ENCODE measurements at places on chromosomes 16 and 17.

DNA sequence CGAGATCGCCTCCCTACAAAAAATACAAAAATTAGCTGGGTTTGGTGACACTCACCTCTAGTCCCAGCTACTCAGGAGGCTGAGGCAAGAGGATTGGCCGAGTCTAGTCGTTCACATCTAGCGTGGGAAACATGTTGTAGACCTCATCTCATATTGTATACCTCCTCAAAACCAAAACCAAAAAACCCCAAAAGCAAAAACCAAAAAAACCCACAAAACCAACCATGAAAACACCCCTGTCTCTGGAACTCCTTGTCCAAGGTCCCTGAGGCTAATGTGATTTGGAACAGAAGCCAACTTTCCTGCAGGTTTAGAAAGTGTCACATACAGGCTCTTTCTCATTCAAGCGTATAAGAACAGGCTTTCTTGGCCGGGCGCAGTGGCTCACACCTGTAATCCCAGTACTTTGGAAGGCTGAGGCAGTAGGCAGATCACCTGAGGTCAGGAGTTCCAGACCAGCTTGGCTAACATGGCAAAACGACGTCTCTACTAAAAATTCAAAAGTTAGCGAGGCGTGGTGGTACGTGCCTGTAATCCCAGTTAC lies 29.0 kb downstream of the RAB11FIP3 start:
- H3K36me3 ChIP-seq = no peaks in the 10 kb centered on the region
- H3K27me3 ChIP-seq = no peaks in the 10 kb centered on the region
- no peaks in the 10 kb centered on the region for H3K4me1 ChIP-seq

- no peak overlapping the region for H3K27ac ChIP-seq
- H3K27me3 ChIP-seq = no peaks in the 10 kb centered on the region
- H3K36me3 ChIP-seq = peaks cover 3% of the 10 kb centered on the region
- H3K4me3 ChIP-seq = no peak overlapping the region
- H3K4me1 ChIP-seq = no peaks in the 10 kb centered on the region
Measured at GRCh38 chr16:870856-871561, 70.5 kb upstream of the GNG13 start.

- no peak for DNase-seq
- no peaks in the 10 kb centered on the region for H3K27me3 ChIP-seq
- no peaks in the 10 kb centered on the region for H3K36me3 ChIP-seq
- H3K27ac ChIP-seq = no peak overlapping the region
Measured at GRCh38 chr17:27771586-27771985, 28.7 kb downstream of the NOS2 start.

GRCh38 chr16:88170528-88170991 lies 212.2 kb upstream of the ZNF469 start:
- no peak for DNase-seq
- H3K4me3 ChIP-seq = no peak overlapping the region
- no peaks in the 10 kb centered on the region for H3K36me3 ChIP-seq
- H3K27me3 ChIP-seq = no peaks in the 10 kb centered on the region
- no peak overlapping the region for H3K27ac ChIP-seq

DNA sequence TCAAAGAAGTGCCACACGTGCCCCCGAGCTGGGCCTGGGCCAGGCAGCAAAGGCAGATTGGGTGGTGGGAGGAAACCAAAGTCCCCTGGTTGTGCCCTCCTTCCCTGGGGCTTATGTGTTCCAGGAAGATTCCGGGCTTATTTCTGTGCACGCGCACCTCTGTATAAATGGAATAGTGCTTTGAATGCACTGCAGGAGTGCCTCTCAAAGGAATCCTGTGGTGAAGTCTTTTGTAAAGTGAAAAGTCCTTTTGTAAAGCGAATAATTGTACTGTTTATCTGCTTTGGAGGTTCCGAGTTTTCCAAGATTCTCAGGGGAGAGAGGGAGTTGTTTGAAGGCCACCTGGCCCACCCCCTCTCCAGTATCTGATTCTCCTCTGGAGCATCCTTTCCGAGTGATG lies 26.8 kb downstream of the C17orf75 start:
- H3K27ac ChIP-seq = no peak overlapping the region
- no peak for DNase-seq
- H3K36me3 ChIP-seq = no peaks in the 10 kb centered on the region
- H3K4me3 ChIP-seq = no peak overlapping the region
- no peaks in the 10 kb centered on the region for H3K4me1 ChIP-seq

GRCh38 chr16:26830428-26831127 lies 236.1 kb upstream of the C16orf82 start:
- no peak overlapping the region for H3K4me3 ChIP-seq
- no peaks in the 10 kb centered on the region for H3K4me1 ChIP-seq
- no peak for DNase-seq
- H3K27me3 ChIP-seq = no peaks in the 10 kb centered on the region

GRCh38 chr16:76278980-76279379 lies 1.8 kb downstream of the CNTNAP4 start:
- H3K36me3 ChIP-seq = no peaks in the 10 kb centered on the region
- H3K4me1 ChIP-seq = no peaks in the 10 kb centered on the region
- H3K27ac ChIP-seq = no peak overlapping the region
- no peak overlapping the region for H3K4me3 ChIP-seq
- no peak for DNase-seq
- no peaks in the 10 kb centered on the region for H3K27me3 ChIP-seq

GRCh38 chr16:84555418-84556196 lies 51.1 kb upstream of the MEAK7 start:
- H3K27me3 ChIP-seq = no peaks in the 10 kb centered on the region
- DNase-seq = no peak
- no peaks in the 10 kb centered on the region for H3K36me3 ChIP-seq
- H3K4me1 ChIP-seq = no peaks in the 10 kb centered on the region

DNA sequence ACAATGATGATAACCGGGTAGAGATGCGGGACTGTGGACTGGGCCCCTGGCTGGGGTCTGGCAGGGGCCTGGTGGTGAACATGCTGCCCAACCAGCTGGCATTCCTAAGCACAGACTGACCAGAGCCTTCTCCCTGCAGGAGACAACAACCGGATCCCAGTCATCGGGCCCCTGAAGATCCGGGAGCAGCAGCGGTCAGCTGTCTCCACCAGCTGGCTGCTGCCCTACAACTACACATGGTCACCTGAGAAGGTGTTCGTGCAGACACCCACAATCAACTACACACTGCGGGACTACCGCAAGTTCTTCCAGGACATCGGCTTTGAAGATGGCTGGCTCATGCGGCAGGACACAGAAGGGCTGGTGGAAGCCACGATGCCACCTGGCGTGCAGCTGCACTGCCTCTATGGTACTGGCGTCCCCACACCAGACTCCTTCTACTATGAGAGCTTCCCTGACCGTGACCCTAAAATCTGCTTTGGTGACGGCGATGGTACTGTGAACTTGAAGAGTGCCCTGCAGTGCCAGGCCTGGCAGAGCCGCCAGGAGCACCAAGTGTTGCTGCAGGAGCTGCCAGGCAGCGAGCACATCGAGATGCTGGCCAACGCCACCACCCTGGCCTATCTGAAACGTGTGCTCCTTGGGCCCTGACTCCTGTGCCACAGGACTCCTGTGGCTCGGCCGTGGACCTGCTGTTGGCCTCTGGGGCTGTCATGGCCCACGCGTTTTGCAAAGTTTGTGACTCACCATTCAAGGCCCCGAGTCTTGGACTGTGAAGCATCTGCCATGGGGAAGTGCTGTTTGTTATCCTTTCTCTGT lies 5.1 kb upstream of the SLC7A6 start:
- DNase-seq = no peak
- no peaks in the 10 kb centered on the region for H3K4me1 ChIP-seq
- peak overlapping the region; percentile 3 for H3K27ac ChIP-seq

DNA sequence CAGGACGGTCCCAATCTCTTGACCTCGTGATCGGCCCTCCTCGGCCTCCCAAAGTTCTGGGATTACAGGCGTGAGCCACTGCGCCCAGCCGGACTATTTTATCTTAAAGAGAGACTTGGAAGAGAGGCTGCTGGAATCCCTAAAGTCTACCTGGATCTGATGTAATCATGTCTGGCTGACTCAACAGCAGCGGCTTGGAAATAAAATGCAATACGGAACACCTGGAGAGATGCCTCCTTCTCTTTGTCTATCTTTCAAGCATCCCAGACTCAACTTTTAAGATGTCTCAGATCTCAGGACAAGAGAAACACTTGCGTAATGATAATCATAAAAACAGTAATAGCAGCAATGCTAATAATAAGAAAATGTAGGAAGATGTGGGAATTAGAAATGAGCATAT lies 95.6 kb downstream of the CDH8 start:
- DNase-seq = no peak
- H3K27me3 ChIP-seq = no peaks in the 10 kb centered on the region
- no peaks in the 10 kb centered on the region for H3K36me3 ChIP-seq
- H3K27ac ChIP-seq = no peak overlapping the region
- no peaks in the 10 kb centered on the region for H3K4me1 ChIP-seq

DNA sequence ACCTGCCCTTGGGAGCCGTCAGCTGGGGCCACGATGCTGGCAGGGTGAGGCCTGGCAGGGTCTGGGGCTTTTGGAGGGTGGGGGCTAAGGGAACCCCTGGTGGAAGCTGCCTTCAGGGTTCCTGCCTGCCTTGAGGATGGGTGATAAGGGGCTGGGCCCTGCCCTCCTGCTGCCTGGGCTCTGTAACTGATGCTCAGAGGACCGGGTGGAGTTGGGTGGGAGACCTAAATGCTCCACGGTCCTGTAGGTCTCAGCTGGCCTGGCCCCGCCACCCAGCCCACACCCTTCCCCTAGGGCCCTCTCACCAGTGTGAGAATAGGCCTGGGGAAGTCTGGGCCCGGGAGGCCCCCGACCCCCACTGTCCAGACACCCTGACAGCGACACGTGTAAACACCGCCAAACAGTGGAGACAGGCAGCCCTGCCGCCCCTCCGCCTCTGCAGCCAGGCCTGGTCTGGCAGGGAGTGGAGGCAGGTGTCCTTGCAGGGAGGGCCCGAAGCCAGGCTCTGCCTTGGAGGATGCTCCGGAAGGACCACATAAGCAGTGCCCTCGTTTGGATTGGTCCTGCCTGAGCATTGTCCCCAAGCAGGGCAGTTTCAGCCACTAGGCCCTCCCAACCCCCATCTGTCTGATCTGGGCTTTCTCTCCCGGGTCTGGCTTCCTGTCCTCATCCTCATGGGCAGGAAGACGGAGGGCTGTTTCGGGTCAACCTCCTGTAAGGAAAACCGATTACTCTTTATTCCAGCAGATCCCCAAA lies 6.5 kb upstream of the BAHCC1 start:
- H3K4me1 ChIP-seq = no peaks in the 10 kb centered on the region
- no peaks in the 10 kb centered on the region for H3K36me3 ChIP-seq
- no peak overlapping the region for H3K27ac ChIP-seq
- no peak overlapping the region for H3K4me3 ChIP-seq
- no peaks in the 10 kb centered on the region for H3K27me3 ChIP-seq
- no peak for DNase-seq

- H3K4me1 ChIP-seq = no peaks in the 10 kb centered on the region
- H3K36me3 ChIP-seq = no peaks in the 10 kb centered on the region
- no peaks in the 10 kb centered on the region for H3K27me3 ChIP-seq
- DNase-seq = no peak
- H3K27ac ChIP-seq = no peak overlapping the region
Measured at GRCh38 chr16:2493605-2494004, 18.7 kb downstream of the TBC1D24 start.

- no peaks in the 10 kb centered on the region for H3K36me3 ChIP-seq
- H3K4me3 ChIP-seq = no peak overlapping the region
- H3K27ac ChIP-seq = no peak overlapping the region
- no peak for DNase-seq
Measured at GRCh38 chr17:59550703-59551102, 14.7 kb upstream of the DHX40 start.

DNA sequence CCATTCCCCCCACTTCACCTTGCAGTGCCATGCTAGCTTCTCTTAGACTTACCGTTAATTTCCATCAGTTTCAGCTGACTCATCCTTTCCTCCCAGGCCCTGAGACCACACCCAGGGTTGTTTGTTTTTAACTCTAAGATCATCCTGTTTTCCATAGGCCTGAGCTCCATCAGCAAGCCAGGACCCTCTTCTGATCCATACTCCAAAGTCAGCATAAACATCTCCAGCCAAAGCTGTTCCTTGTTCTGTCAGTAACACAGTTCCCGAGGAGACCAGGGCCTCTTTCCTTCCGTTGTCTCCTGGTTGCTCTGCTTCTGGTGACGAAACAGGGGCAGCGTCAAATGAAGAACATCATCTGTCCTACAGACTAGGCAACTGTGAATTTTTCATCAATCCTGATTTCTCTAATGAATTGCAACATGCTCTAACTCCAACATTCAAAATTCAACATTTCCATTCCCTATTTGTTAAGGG lies 83.8 kb upstream of the HNF1B start:
- no peaks in the 10 kb centered on the region for H3K27me3 ChIP-seq
- H3K4me1 ChIP-seq = no peaks in the 10 kb centered on the region
- no peak overlapping the region for H3K4me3 ChIP-seq

DNA sequence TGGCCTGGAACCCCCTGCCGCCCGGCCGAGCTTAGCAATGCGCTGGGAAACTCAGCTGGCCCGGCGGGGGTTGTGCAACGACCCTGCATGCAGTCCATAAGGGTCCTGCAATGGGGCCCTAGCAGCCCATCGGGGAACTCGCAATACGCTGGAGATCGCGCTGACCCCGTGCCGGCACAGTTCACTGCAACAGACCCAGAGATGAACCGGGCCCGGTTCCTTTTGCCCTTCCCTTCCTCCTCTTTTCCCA lies 375 bp downstream of the SLC25A11 start:
- H3K4me3 ChIP-seq = peak overlapping the region; percentile 86
- H3K36me3 ChIP-seq = no peaks in the 10 kb centered on the region
- no peaks in the 10 kb centered on the region for H3K4me1 ChIP-seq
- H3K27me3 ChIP-seq = no peaks in the 10 kb centered on the region

DNA sequence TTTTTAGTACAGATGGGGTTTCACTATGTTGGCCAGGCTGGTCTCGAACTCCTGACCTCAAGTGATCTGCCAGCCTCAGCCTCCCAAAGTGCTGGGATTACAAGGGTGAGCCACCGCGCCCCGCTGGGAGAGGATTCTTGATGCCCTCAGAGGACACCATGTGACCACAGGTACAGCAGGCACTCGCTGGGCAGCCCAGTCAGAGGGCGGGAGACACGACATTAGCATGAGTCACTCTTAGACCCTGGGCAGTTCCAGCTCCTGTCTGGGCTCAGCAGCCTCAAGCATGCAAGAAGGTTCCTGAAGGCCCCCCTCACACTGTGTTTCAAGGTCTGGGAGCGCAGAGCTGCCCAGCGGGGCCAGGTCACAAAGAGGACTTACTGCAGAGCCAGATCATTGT lies 11.9 kb downstream of the STAC2 start:
- no peaks in the 10 kb centered on the region for H3K4me1 ChIP-seq
- H3K27me3 ChIP-seq = no peaks in the 10 kb centered on the region
- no peak for DNase-seq
- no peak overlapping the region for H3K27ac ChIP-seq
- H3K36me3 ChIP-seq = no peaks in the 10 kb centered on the region

DNA sequence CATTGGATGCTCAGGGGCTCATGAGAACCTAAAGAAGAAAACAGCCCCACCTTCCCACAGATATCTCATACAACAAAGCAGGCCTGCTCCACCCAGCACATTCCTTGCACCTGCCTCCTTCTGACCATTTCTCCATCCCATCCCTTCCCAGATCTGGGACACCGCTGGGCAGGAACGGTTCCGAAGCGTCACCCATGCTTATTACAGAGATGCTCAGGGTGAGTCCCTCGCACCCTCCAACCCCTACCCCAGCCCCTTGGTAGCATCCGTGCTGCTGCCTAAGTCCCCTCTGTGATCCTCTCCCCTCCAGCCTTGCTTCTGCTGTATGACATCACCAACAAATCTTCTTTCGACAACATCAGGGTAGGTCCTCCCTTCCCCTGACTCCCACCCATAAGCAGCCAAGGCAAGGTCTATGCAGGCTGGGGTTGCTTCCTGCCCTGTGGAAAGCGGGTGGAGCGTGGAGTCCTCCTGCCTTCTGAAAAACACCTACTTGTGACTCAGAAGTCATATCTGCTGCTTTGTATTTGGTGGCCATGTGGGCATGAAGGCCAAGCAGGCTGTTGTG lies 5.4 kb upstream of the NHERF1 start:
- no peaks in the 10 kb centered on the region for H3K36me3 ChIP-seq
- no peak overlapping the region for H3K27ac ChIP-seq
- H3K4me3 ChIP-seq = no peak overlapping the region

Measured in aorta (tissue), 5 donors.